ENCODE measurements at places on chromosomes 12 and 14.

DNA sequence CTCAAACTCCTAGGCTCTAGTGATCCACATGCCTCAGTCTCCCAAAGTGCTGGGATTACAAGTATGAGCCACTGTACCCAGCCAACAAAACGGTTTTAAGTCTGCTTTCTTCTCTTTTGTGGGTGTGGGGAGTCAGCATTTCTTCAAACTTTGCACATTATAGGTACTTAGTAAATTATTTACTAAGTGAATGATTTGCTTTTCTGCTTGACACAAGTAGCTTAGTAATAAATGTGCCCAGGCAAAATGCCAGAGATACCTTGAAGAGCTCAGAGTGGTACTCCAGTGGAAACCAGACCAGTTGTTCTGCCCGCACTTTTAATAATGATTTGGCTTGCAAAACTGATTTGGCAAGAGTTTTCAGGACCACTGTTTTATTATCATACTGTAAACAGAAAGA is 15.0 kb downstream of the DEPDC4 start:
- no peak for DNase-seq

DNA sequence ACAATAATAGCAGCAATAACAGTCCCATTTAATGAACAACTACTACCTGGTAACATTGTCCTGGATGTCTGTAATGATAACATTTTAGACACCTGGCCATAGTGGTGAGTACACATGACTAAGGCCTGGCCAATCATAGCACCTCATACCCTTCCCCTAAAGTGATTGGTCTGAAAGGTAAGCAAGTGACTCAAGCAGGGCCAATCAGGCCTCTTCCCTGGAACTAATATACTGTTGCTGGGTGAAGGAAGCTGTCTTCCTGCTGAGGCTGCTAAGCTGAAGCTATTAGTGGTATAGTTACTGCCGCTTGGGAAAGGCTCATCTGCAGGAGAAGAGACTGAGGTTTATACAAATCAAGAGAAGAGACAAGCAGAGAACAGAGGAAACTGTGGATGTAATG is 18.7 kb upstream of the NOS1 start:
- DNase-seq = no peak

GRCh38 chr14:79161571-79161970 is 991.4 kb downstream of the NRXN3 start:
- peak; percentile 23 for DNase-seq

DNA sequence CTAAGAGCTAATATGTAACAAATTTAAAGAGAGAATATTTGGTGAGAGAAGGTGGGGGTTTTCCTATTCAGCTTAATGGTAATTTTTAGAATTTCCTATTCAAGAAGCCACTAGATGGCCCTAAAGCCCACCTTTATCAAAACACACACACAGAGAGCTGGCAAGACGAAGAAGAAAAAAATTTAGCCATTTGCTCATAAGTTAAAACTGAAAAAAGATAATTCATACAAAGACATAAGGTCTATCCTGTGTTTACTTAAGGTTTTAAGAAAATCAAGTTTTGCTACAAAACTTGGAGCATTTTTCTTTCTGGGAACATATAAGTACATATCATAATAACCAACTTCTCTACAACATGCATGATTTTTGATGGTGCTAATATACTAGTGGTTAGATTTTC is 46.8 kb upstream of the PCED1B start:
- DNase-seq = peak; percentile 39

DNA sequence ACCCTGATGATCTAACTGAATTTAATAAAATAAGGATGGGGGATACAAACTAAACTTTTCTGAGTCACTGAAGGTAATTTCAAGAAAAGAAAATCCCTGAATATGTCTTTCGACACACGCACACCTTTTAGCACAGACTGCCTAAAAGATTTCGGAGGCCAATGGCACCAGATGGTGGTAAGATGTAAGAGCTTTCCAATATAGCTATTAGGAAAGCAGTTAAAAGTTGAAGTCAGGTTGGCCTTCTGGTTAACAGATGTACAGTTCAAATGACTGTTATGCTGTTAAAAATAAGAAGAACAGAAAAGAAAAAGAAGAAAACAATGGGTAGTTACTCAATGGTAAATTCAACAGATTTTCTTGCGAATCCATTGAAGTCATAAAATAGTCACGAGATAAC is 80.7 kb upstream of the KRR1 start:
- no peak for DNase-seq

DNA sequence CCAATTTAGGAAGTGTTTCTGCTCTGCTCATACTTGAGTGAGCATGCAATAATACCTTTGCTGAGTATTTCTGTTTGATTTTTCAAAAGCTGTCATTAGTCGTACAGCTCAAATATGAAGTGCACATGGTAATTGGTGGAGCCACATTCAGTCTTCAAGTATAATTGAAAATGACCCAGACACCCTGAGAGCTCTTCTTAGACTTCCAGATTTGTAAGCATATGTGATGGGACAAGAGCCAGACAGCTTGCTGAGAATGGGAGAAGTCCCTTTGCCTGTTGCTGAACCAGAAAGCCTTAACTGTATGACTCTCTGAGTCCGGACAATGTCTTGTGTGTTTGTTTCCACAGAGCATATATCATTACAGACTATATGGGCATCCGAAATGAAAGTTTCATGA is 307.3 kb downstream of the TMEM117 start:
- DNase-seq = no peak
